ENCODE measurements at places on chromosomes 2 and 18.

DNA sequence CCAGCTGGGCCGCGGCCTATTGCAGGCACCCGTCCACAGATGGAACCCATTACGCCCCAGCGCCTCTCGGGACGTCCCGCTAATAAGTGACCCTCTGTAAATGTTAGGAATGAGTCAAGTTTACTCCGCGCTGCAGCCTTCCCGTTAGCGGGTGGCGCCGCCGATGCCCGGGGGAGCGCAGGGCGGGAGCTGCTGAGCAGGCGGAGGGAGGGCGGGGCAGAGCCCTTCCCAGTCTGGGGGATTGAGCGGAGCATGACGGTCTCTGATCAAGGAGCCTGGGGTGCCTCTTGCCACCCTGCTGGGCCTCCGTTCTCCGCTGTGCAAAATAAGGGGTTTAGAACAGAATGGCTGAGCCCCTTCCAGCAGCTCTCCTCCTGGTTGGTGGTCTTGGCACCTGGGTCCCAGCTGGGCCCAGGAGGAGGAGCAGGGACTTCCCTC is 10.5 kb downstream of the CROCC2 start:
- no peak for DNase-seq

DNA sequence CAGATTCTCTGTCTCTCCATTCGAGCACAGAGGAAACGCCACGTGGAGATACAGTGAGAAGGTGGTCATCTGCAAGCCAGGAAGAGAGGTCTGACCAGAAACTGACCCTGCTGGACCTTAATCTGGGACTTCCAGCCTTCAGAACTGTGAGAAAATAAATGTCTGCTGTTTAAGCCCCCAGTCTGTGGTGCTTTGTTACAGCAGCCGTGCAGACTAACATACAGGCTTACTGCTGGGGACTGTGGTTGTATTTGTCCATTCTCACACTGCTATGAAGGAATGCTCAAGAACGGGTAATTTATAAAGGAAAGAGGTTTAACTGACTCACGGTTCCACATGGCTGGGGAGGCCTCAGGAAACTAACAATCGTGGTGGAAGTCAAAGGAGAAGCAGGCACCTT is 432.7 kb downstream of the IRS1 start:
- DNase-seq, result no peak

- no peak for DNase-seq
These were observed 81.7 kb downstream of the SDC1 start for GRCh38 chr2:20143263-20143662.

DNA sequence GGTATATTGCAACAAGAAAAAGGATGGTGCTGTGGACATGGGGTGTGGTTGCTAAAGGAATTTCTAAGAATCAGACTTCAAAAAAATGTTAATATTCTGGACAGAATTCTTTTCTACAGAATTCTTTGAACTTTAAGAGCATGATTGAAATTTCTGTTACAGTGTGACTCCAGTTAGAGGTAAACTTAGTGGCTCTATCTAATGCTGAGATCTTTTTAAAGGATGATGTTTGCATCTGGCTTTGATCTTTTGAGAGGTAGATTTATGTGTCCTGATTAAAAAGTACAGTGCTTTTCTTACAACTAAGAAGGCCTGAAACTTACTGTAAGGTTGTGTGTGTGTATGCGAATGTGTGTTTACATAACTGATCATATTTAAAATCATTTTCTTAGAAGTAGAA is 25.4 kb downstream of the NCK2 start:
- DNase-seq, result no peak

GRCh38 chr2:42060718-42061619 is 13.1 kb downstream of the PKDCC start:
- DNase-seq, result no peak

DNA sequence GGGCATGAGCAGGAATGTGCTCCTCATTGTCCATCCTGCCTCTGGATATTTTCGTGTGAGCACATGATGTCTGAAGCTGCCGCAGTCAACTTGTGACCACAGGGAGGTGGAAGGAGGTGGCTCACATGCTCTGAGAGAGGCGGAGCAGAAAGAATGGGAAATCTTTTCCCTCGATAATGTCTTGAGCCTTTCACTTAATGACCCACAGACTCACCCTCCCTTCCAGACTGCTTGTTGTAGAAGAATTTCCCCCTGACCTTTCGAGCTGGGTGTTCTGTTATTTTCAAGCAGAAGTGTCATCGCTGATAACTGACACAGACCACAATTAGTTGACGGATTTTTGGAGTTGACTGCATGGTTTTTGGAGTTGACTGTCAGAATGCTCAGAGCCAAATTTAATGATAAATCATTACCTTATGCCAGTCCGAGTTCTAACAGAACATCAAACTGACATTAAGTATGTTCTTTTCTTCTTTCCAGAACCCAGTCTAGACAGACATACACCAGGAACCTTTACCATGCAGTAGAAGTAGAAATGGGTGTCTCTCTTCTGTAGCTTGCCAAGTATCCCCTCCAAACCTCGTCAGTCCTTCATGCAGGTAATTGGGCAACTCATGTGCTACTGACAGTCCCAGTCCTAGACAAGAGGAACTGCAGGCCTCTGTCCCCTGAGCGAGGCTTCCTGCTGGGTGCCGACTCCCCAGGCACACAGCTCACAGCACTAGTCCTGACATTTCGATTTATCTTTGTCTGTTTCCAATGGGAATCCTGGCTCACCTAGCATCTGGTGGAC is 29.4 kb upstream of the RTTN start:
- no peak for DNase-seq

DNA sequence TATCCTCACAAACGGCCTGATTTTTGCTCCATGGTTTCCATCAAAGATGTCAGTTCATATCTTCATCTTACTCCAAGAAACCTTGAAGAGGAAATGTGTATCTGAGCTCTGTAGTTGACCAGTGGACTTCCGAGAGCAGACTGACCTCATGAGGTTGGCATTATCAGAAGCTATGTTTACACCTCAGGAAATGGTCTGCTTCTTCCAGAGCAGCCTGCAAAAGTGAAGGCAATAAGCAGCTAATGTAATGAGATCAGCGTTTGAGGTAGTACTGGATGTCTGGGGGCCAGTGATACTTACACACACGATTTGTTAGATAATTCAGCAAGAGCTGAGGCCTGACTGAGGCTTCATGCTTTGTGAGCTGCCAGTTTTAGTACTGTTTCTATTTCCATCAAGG is 189.7 kb downstream of the LRRTM1 start:
- no peak for DNase-seq

- no peak for DNase-seq
These were observed 1583.4 kb upstream of the PIK3C3 start for GRCh38 chr18:40371673-40372072.

DNA sequence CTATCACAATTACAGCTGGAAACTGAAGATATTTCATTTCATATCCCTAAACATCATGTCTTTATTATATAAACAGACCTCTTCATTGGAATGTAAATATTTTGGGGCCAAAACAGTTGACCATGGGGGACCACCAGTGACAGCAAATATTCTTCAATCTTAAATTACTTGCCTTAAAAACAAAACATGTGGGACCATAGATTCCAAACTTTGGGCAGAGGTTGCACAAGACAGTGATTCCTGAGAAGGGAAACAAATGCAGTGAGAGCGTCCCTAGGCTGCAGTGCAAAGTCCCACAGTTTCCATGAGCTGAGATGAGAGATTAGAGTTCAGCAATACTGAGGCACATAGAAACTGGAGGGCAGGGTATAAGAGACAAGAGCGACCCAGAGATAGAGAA is 818.9 kb downstream of the CBLN2 start:
- no peak for DNase-seq

DNA sequence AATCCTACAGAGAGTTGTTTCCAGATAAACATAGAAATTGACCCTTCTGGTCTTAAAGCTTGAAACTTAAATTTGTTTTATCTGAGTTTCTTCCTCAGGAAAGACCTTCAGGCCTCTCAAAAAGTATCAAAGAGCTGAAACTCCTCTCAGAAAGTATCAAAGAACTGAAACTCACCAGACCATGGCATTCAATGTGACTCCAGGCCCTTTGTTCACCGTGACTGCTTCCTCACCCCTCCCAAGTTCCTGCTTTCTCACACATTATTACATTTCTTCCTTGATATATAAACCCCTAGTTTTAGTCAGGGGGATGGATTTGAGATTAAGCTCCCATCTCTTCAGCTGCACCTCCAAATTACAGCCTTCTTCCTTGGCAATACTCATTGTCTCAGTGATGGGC is 6.0 kb downstream of the ANKMY1 start:
- no peak for DNase-seq

DNA sequence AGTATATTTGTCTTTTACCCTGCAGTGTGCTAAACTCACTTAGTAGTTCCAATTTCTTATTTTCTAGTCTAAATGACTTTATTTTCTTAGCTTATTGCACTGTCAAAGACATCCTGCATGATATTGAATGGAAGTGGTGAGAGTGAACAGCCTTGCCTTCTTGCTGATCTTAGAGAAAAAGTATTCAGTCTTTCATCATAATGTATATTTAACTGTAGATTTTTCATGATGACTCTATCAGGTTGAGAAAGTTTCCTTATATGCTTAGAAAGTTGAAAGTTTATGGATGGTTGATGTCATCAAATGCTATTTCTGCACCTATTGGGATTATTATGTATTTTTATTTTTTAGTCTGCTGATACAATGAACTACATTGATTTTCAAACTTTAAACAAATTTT is 21.3 kb upstream of the COL3A1 start:
- DNase-seq, result no peak

DNA sequence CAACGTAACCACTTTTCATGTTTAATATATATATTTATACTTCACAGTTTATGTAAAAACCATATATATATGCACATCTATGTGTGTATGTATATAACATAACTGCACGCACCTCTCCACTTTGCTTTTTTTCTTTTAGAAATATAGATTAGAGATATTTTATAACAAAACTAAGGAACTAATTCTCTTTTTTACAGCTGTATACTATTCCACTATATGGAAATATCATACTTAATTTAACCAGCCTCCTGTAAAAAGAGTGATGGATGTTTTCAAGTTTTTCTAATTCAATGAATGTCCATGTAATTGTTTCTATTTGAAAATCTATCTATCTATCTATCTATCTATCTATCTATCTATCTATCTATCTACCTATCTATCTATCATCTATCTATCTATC is 4.6 kb downstream of the ARHGAP15 start:
- no peak for DNase-seq

DNA sequence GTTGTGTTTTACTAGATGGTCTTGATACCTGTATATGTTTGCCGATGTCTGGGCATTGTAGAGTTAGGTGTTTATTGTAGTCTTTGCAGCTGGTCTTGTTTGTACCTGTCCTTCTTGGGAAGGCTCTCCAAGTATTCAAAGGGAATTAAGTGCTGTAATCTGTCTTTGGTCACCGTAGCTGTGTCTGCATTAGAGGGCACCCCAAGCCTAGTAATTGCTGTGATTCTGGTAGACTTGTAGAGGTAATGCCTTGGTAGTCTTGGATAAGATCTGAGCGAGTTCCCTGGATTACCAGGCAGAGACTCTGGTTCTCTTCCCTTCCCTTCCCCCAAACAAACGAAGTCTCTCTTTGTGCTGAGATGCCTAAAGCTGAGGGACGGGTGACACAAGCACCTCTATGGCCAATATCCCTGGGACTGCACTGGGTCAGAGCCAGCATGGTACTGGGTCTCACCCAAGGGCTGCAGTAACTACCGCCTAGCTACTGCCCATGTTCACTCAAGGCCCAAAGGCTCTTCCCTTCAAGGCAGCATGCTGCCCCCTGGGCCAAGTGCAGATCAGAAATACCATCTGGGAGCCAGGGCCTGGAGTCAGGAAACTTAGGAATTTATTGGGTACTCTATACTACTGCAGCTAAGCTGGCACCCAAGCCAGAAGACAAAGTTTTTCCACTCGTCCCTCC is 27.1 kb downstream of the STPG4 start:
- DNase-seq, result no peak

- no peak for DNase-seq
These were observed 23.8 kb downstream of the EML4 start for GRCh38 chr2:42192652-42193566.

DNA sequence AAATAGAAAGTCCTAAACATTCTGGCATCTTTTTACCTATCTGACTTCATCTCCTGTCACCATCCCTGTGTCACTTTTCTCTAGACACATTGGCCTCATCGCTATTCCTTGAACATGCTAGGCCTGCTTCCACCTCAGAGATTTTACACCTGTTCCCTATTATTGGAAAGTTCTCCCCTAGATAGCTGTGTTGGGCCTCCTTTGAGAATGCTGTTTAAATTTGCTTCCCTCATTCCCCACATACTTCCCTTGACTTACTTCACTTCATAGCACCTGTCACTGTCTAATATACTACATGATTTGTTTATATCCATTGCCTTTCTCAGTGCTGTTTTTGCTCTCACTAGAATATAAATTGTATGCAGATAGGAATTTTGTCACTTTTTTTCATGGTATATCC is 317.0 kb upstream of the GCFC2 start:
- DNase-seq, result no peak

Measured in stimulated activated CD8-positive, alpha-beta memory T cell treated with anti-CD3 and anti-CD28 coated beads, Interleukin-15, amount 100 ng/mL, for 1 hour (primary cell).